ENCODE measurements at places on chromosomes 7 and 10. TPM values are rescaled to one million over a fixed set of nuclear protein-coding genes. Genes with fewer than 3 reads are reported as not detected.

DNA sequence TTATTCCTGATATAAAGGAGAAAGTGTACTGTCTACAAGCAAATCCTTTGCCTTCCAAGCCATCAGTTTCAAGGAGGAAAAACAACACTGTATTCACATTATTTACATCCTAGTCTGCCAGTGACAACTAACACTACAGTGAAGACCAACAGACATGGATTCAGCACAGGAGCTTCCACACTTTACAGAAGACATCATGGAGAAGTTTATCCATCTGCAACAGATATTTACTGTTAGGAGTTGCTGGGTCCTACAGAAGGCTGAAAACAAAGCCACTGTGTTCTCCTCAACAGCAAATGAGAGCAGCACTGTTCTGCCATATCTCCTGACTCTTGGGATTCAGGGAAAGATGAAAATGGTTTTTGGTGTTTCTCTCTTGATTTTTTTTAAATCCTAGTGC, 31.9 kb downstream of the NAPEPLD start:
- no peak for DNase-seq
- no peaks in the 10 kb centered on the region for H3K27me3 ChIP-seq
- no peak overlapping the region for H3K27ac ChIP-seq
- H3K4me3 ChIP-seq, result no peak overlapping the region
- peaks cover 14% of the 10 kb centered on the region for H3K36me3 ChIP-seq

GRCh38 chr10:123229927-123230630, 75.9 kb downstream of the BUB3 start:
- H3K36me3 ChIP-seq, result peaks cover 1% of the 10 kb centered on the region
- no peak for DNase-seq
- no peaks in the 10 kb centered on the region for H3K4me1 ChIP-seq
- H3K27ac ChIP-seq, result no peak overlapping the region

DNA sequence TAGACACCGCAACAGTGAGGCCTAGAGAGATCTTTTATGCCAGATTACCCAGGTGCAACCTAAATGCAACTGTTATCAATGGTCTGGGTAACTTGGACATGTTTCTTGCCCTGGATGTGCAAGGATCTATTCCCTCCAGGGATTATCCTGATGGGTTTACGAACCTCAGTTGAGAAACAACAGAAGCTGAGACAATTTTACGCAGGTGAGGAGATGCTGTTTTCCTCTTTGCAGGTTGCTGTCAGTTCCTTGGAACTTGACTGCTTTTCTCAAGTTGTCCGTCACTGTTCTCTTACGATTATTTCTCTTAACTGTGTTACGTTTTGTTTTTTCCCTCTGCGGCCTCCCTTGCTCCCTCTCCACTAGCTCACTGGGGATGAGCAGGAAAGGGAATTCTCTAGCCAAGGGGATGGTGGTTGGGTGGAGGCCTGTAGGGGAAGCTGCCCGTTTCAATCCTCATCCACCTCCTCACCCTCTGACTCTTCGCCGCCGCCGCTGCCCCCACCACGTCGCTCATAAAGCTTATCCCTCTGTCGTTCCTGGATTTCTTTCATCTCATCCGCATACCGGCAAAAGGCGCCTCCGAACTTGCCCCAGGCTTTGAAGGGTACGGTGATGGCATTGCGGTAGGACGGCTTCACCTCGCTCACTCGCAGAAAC, 1.2 kb downstream of the PURB start:
- peaks cover 3% of the 10 kb centered on the region for H3K36me3 ChIP-seq
- H3K4me3 ChIP-seq, result peak overlapping the region; percentile 6
- DNase-seq, result no peak
- no peaks in the 10 kb centered on the region for H3K27me3 ChIP-seq
- peaks cover 54% of the 10 kb centered on the region for H3K4me1 ChIP-seq

DNA sequence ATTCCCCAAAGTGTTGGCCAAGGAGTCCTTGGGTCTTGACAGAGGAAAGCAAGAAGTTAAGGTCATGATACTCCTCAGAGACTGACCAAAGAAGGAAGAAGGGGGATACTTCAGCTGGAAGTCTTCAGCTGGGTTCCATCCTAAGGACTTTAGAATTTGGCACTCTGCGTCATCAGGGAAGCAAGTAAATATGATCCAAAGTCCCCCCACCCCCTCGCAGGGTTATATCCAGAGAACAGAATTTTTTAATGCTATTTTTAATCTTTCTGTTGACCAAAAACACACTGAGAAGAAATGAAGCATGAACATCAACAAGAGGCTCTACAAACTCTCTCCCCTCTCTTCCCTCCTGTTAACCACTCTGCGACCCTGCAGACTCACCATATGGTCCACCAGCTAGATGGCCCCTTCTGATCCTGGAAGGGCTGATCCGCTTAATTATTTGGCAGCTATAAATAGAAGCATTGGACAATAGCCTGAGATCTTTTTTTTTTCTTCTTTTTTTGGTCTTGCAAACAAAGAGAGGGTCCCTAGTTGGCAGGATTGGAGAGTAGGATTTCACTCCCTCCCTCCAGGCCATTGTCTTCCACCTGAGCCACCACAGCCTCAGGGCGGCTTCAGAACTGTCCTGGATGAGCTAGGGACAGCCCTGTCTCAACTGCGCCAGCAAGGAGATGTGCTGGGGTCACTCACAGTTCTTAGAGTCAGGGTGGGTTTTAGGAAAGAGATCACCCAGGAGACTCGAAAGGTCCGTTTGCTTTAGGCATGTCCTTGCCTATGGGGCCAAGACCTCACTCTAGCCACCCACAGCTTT, 196.0 kb downstream of the KCNMA1 start:
- no peak overlapping the region for H3K27ac ChIP-seq
- no peaks in the 10 kb centered on the region for H3K4me1 ChIP-seq
- no peaks in the 10 kb centered on the region for H3K36me3 ChIP-seq

GRCh38 chr10:48501787-48502771, 102.8 kb downstream of the ARHGAP22 start:
- no peak overlapping the region for H3K4me3 ChIP-seq
- no peak for DNase-seq
- H3K4me1 ChIP-seq, result peaks cover 3% of the 10 kb centered on the region
- no peaks in the 10 kb centered on the region for H3K36me3 ChIP-seq

DNA sequence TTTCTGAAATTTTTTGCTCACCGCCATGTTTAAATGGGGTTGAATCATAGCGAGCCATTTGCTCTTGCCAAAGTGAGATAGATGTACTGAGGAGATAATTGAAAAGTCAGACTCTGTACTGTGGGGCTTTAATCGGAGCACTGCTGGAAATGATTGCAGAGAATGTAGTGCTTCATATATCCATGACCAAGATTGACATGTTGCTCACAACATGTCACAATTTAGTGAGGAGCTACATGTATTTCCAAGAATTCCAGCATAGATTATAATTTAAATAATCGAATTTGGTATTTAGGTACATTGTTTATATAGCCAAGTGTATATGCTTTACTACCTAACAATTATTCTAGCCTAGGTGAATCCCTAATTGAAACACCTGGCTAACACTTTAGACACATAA, 66.5 kb downstream of the PODXL start:
- H3K27me3 ChIP-seq, result no peaks in the 10 kb centered on the region
- no peak overlapping the region for H3K27ac ChIP-seq
- H3K4me3 ChIP-seq, result no peak overlapping the region
- no peaks in the 10 kb centered on the region for H3K36me3 ChIP-seq
- DNase-seq, result no peak
- no peaks in the 10 kb centered on the region for H3K4me1 ChIP-seq

DNA sequence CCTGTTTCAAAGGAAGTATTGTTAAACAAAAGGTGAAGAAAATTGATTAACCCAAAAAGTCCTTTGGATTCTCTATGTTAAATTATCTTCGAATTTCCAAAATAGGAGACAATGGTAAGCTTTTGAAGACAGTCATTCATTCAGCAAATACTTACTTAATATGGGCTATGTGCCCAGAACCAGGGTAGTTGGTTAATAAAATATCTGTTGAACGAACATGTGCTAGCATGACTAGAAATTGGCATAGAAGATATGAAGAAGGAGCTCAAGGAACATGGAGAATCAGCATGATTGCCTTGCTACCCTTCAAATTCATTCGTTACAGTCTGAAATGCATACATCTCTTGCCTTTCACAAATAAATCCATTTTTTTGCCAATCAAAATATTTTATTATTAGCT, 123.1 kb upstream of the RHEB start:
- H3K4me3 ChIP-seq, result no peak overlapping the region
- H3K4me1 ChIP-seq, result no peaks in the 10 kb centered on the region
- no peaks in the 10 kb centered on the region for H3K27me3 ChIP-seq
- no peak overlapping the region for H3K27ac ChIP-seq
- no peak for DNase-seq

DNA sequence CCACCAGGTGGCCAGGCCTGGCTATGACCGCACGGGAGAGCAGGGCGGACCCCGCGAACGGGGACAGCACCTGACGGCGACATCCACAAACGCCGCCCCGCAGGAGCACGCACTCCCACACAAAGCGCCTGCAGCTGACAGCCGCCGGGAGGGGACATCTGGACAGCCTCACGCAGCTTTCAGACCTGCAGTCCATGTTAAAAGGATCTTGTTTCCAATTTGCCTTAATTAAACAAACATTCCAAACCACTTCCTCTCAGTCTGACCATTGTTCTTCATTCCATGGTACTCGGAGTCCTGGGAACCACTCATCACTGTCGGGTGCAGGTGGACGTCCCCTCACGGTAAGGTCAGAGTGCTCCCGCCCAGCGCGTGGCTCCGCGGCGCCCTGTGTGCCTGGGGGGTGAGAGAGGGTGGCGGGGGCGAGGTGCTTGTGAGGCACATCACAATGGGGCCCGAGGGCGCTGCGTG, 5.9 kb upstream of the GPER1 start:
- no peaks in the 10 kb centered on the region for H3K36me3 ChIP-seq
- H3K4me1 ChIP-seq, result peaks cover 27% of the 10 kb centered on the region
- DNase-seq, result no peak
- H3K27me3 ChIP-seq, result no peaks in the 10 kb centered on the region
- no peak overlapping the region for H3K4me3 ChIP-seq

- no peak overlapping the region for H3K27ac ChIP-seq
- DNase-seq, result peak; percentile 48
- no peaks in the 10 kb centered on the region for H3K36me3 ChIP-seq
These were observed 1.9 kb upstream of the PLAU start for GRCh38 chr10:73908853-73909539.

- no peaks in the 10 kb centered on the region for H3K27me3 ChIP-seq
- peaks cover 67% of the 10 kb centered on the region for H3K4me1 ChIP-seq
- peaks cover 22% of the 10 kb centered on the region for H3K36me3 ChIP-seq
- DNase-seq, result peak; percentile 50
- H3K4me3 ChIP-seq, result peak overlapping the region; percentile 46
- H3K27ac ChIP-seq, result peak overlapping the region; percentile 77
These were observed 63.7 kb downstream of the CARD11 start for GRCh38 chr7:2979951-2980350.

GRCh38 chr10:38209332-38209731, 115.2 kb downstream of the ZNF37A start:
- no peak overlapping the region for H3K4me3 ChIP-seq
- no peak overlapping the region for H3K27ac ChIP-seq
- H3K36me3 ChIP-seq, result no peaks in the 10 kb centered on the region
- H3K27me3 ChIP-seq, result no peaks in the 10 kb centered on the region

GRCh38 chr7:41472427-41473125, 230.3 kb downstream of the INHBA start:
- no peaks in the 10 kb centered on the region for H3K27me3 ChIP-seq
- no peaks in the 10 kb centered on the region for H3K4me1 ChIP-seq
- H3K36me3 ChIP-seq, result no peaks in the 10 kb centered on the region
- no peak for DNase-seq
- no peak overlapping the region for H3K4me3 ChIP-seq

DNA sequence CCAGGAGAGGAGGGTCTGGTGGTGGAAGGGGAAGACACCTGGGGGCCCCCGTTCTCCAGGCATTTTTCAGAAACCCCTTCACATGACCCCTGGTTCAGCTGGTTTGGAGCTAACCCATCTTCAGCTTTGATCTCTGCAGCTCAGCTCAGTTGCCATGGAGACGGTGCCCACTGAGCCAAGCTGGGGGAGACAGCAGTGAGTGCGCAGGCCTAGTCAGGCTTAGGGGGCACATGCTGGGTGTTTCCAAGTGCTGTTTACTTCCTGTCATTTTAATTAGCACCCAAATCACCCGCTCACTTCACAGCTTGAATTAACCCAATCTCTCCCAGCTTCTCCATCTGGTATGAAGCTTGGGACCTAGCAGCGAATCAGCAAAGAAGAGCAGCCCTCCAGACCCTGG, 9.0 kb downstream of the SPOCK2 start:
- H3K27ac ChIP-seq, result peak overlapping the region; percentile 69
- peaks cover 38% of the 10 kb centered on the region for H3K4me1 ChIP-seq
- H3K27me3 ChIP-seq, result no peaks in the 10 kb centered on the region
- DNase-seq, result peak; percentile 90
- H3K36me3 ChIP-seq, result no peaks in the 10 kb centered on the region
- peak overlapping the region; percentile 14 for H3K4me3 ChIP-seq

DNA sequence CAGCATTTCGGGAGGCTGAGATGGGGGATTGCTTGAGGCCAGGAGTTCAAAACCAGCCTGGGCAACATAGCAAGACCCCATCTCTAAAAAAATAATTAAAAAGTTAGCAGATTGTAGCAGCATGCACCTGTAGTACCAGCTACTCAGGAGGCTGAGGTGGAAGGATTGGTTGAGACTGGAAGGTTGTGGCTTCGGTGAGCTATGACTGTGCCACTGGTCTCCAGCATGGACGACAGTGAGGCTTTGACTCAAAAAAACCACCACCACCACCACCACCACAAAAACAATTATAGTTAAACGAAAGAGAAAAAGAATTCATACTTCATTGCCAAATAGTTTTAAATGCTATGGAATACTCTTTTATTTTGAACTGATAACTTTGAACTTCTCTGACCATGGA, 63.4 kb downstream of the VTI1A start:
- no peaks in the 10 kb centered on the region for H3K27me3 ChIP-seq
- DNase-seq, result no peak
- H3K4me1 ChIP-seq, result no peaks in the 10 kb centered on the region
- H3K4me3 ChIP-seq, result no peak overlapping the region
- no peaks in the 10 kb centered on the region for H3K36me3 ChIP-seq

- no peak for DNase-seq
- H3K27me3 ChIP-seq, result no peaks in the 10 kb centered on the region
- H3K4me3 ChIP-seq, result no peak overlapping the region
- H3K4me1 ChIP-seq, result no peaks in the 10 kb centered on the region
- no peaks in the 10 kb centered on the region for H3K36me3 ChIP-seq
- H3K27ac ChIP-seq, result no peak overlapping the region
These were observed 103.0 kb downstream of the DOCK4 start for GRCh38 chr7:112103246-112103645.

- H3K4me3 ChIP-seq, result no peak overlapping the region
These were observed 675.3 kb downstream of the INHBA start for GRCh38 chr7:41027428-41028115.

DNA sequence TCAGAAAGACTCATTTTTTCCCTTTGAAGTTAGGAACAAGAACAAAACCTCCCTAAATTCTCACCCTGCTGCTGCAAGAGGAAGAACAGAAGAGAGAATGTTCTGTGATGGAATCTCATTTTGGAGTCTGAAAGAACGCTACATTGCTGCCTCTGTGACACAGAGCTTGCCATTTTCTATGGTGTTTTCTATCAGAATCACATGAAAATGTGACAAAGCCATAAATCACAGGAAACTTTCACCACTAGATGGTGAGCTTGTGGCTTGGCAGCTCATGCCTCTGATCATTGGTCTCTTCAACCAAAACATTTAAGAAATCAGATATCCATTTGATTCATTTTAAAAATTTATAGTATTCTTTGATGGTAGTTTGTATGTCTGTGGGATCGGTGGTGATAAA, 82.9 kb downstream of the CADPS2 start:
- H3K27me3 ChIP-seq, result no peaks in the 10 kb centered on the region
- H3K4me3 ChIP-seq, result no peak overlapping the region
- no peak for DNase-seq

GRCh38 chr10:88111294-88111693, 247.9 kb downstream of the PTEN start:
- H3K36me3 ChIP-seq, result no peaks in the 10 kb centered on the region
- H3K4me3 ChIP-seq, result no peak overlapping the region

Gene ASB10
- total RNA-seq, result not detected

Gene LHPP
- 83.5 TPM for total RNA-seq

Gene HNRNPH3
- 120 TPM for total RNA-seq

Gene GNGT1
- not detected for total RNA-seq

Gene PFKFB3
- total RNA-seq, result 251 TPM

Gene DEPP1
- total RNA-seq, result not detected

Gene AOC1
- total RNA-seq, result not detected

Gene BTBD16
- not detected for total RNA-seq

All from B cell (primary cell).